GM12878 (cell line): ENCODE measurements at places on chromosomes 3 and 15.
A peak's percentile ranks its signal among the peaks of the same experiment; 100 is the strongest.

- no peak for DNase-seq
Observed at GRCh38 chr3:187567661-187568121, 102.5 kb downstream of the SST start.

DNA sequence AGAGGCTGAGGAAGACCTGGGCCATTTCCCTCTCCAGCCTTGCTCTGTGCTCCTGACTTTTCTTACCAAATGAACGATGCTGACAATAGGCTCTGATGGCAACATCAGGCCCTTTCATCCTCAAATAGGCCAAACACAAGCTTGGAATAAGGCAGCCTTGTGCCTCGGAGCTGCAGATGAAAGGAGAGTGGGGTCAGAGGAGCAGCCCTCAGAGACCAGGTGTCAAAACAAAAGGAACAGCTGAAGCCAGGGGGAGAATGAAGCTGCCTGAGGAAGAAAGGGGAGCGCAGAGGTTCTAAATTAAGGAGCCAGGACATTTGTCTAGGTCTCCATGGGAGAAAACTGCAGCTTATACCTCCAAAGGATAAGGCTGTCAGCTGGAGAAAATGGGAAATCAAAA is 5.1 kb downstream of the BFSP2 start:
- DNase-seq = no peak

- no peak for DNase-seq
Observed at GRCh38 chr3:77370413-77370812, 330.5 kb downstream of the ROBO2 start.

GRCh38 chr15:96733721-96734120 is 403.2 kb downstream of the NR2F2 start:
- DNase-seq = no peak

- DNase-seq = no peak
Observed at GRCh38 chr15:88440021-88440420, 27.2 kb downstream of the MRPL46 start.

- DNase-seq = no peak
Observed at GRCh38 chr3:177776661-177777101, 579.4 kb upstream of the TBL1XR1 start.

- no peak for DNase-seq
Observed at GRCh38 chr3:177545964-177546363, 348.7 kb upstream of the TBL1XR1 start.

GRCh38 chr3:151557068-151557840 is 96.4 kb upstream of the IGSF10 start:
- no peak for DNase-seq

GRCh38 chr3:12044860-12045259 is 40.7 kb downstream of the SYN2 start:
- no peak for DNase-seq

DNA sequence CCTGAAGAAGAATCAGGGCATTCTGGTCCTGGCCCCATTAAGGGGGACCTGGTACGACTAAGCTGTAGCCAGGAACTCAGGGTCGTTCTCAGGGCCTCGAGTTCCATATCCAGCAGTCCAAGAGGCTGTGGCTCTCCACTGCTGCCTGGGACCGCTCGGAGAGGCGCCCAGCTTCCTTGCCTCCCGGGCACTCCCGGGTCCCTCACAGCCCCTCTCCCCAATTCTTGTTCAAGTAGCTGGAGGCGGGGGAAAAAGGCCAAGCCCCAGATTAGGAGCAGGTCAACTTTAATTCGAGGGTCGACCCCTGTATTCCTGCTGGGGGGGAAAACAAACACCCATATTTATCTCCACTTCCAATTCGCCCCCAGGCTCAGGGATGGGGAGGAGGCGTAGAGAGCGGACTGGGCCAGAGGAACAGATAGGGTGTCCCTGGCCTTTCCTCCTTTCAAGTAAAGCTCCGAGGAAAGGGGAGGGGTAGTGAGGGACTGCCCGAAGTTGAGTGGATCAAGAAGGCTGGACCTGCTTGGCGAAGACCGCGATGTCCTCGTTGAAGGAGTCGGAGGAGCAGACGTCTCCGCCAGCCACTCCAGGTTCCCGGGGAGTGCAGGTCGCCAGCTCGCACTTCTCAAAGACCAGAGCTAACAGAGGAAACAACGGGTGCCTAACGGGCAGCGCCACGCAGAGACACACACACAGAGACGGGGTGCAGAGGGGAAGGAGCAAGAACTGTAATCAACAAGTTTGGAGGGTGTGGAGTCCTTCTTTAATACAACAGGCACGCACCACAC is 4.4 kb downstream of the MEIS2 start:
- DNase-seq = no peak

DNA sequence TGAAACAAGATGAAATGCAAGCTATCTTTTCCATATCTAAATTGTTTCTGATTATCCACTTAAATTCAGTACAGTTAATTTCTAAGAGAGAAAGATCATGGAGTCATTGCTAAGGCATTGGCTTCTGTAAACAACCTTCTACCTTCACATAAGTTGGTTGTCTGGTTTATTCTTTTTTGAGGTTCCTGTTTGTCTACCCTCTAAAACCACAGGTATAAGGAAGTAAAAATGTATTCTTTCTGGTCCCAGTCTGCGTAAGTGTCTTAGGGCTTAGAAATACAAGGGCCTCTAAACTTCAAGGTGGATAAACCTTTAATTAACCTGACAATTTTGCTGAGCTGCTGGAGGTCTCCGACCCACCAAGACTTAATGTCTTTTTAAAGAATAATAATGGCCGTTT is 3.6 kb upstream of the ATOSA start:
- peak; percentile 41 for DNase-seq

- no peak for DNase-seq
Observed at GRCh38 chr15:78244893-78245292, 10.5 kb upstream of the ACSBG1 start.

- DNase-seq = no peak
Observed at GRCh38 chr3:189748046-189748445, 116.9 kb downstream of the TP63 start.

DNA sequence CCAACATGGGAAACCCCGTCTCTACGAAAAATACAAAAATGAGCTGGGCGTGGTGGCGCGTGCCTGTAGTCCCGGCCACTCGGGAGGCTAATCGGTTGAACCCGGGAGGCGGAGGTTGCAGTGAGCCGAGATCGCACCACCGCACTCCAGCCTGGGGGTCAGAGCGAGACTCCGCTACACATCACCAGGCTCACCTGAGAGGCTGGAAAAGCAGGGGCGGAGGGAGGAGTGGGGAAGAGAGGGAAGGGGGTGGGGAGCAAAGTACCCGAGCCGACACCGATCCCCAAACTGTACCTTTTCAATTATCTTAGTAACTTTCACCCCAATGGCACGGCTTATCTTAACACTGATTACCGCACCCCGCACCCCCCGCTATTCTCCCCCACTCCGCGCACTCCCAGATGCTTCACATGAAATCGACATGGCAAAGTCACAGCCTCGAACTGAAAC is 46.4 kb upstream of the SYNM start:
- DNase-seq = no peak

DNA sequence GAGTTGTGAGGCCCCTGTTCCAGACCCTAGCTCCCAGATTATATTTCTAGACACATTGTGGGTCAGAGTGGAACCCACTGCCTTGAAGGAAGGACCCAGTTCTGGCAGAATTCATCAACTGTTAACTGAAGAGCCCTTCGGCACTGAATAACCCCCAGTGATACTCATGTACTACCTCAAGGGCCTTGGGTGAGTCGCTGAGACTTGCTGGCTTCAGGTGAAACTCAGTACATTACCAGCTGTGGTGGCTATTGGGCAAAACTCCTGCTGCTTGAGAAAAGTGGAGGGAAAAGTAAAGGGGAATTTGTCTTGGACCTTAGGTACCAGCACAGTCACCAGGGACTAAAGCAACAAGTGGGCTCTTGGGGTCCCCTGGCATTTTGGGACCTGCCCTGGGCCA is 394.9 kb upstream of the EPHA3 start:
- no peak for DNase-seq

DNA sequence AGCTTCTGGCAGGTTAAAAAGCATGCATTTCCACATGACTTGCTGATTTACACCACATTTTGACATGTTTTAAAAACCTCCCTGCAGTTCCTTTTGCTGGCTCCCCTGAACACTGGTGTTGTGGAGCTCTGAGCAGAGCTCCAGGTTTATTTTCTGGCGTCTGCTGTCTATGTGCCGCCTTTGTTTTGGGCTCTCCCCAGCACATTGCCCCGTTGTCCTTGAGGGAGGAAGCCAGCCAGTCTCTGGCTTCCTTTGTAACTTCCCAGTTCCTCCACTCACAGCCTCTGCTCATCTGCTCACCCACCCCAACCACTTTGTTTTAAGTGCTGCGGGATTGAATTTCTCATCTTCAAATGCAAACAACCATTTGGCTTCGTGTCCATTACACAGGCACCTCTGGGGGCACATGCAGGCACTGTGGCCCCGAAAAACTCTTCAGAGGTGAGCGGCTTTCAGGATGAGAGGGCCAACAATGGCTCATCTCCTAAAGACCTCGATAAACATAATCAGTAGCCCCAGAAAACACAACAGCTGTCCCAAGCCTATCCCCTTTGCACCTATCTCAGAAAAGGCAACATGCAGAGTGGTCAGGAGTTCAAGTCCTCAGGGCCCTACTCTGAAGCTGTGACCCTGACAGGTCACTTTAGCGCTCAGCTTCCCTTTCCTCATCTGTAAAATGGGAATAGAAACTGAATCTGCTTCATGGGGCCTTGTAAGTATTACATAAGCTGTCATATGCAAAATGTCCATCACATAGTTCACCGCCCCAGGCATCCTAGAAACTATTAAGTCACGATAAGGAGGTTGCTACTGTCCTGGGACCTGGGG is 1.3 kb upstream of the MEF2A start:
- DNase-seq = peak; percentile 50

DNA sequence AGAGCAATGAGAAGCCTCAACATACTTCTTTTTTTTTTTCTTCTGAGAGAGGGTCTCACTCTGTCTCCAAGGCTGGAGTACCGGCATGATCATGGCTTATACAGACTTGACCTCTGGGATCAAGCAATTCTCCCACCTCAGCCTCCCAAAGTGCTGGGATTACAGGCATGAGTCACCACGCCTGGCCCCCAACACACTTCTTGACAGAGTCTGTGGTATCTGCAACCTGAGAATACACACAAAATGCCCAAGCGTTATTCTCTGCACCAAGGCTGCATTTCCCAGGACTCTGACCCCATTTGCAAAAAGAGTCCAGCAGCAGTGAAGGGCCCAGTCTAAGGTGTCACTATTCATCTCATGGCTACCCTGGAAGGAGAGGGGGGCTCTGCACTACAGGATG is 42.7 kb upstream of the BLM start:
- DNase-seq = no peak

DNA sequence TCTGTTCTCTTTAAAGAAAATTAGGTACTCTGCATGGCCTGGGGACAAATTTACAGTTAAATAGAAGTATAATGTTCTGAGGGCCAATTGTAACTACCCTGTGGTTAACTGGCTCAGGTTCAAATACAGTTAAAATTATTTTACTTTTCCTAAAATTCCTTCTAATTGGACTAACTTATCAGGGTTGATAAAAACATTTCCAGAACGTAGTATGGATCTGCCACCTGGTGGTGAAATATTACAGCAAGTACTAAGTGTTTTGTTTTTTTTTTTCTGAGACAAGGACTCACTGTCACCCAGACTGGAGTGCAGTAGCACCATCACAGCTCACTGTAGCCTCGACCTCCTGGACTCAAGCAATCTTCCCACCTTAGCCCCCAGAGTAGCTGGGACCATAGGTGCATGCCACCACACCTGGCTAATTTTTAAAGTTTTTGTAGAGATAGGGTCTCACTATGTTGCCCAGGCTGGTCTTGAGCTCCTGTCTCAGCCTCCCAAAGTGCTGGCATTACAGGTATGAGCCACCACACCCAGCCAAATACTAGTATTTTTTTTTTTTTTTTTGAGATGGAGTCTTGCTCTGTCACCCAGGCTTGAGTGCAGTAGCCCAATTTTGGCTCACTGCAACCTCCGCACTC is 29.2 kb downstream of the NEO1 start:
- DNase-seq = no peak

DNA sequence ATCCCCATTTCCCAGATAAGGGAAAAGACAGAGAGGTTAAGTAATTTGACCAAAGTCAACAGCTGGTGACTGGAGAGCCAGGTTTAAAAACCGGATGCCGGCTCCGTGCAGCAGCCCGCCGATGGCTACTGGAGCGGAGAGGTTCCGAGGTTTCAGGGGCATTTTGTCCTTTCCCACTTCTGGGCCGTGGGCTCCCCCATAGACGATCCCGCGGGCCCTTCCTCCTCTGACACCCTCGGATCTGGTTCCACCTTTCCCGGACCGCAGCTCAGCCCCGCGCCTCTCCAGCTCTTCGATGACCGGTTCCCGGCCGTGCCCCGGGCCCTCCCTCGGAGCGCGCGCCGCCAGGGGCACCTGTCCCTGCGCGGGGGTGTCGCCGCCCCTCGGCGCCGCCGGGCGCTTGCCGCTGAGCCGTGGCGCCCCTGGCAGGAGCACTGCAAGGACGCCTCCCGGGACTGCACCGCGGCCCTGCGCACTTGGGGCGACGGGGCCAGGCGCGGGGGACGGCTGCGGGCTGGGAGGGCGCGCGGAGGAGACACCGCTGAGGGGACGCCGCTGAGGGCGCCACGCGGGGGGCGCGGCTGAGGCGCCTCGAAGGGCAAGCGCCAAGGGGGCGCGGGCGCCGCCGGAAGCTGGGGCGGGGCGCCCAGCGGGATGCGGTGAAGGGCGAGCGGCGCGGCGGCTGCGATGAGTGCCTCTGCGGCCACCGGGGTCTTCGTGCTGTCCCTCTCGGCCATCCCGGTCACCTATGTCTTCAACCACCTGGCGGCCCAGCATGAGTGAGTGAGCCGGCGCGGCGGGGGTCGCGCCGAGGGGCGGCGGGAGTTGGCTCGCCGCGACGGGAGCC is at the start of gene TM6SF1:
TM6SF1 (plus strand) TSS at position 652 of the 847 bp plus-strand sequence; CDS start at position 688, 36 bp downstream.
- DNase-seq = no peak

- DNase-seq = peak; percentile 8
Observed at GRCh38 chr15:72319985-72320671, at the start of gene CELF6. Gene CELF6, minus strand, starts transcription at chr15:72320157. Its CDS starts 283 bp downstream, at chr15:72319874.

DNA sequence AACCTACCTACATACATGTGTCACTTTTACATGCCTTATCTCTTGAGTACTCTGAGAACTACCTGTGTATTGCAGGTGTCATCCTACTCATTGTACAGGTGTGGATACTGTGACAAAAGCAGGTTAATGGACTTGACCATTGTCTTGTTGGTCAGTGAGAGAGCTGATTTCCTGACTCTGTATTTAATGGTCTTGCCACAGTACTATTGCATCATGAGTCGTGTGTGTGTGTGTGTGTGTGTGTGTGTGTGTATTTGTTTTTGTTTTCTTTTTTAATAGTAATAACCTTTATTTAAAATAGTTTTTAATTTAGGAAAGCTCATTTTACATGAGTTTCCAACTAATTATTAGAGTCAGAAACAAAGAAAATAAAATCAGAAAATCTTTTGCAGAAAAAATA is 7.7 kb downstream of the SELENOT start:
- DNase-seq = no peak

- DNase-seq = no peak
Observed at GRCh38 chr15:93027413-93027812, 61.6 kb downstream of the RGMA start.

DNA sequence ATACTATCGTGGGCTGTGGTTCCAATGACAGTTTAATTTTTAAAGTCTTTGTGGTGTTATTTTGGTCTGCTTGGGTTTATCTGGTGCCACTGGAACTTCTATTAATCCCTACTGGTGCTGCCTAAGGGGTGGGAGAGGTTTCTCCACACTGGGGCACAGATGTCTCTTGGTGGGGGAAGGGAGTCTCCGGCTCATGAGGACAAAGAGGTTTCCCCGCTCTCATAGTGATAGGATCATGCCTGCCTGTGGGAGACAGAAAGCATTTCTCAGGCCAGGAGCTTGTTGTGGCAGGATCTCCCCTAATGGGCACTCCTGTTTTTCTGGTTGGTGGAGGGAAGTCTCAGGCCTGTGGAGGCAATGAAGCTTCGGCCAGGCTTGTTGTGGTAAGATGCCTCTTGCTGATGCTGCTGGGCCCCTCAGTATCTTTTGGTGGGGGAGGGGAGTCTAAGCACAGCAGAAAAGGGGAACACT is 84.3 kb upstream of the THRB start:
- DNase-seq = no peak
